ENCODE measurements at places on chromosomes 4 and X. TPM values are rescaled to one million over a fixed set of nuclear protein-coding genes. Genes with fewer than 3 reads are reported as not detected.

DNA sequence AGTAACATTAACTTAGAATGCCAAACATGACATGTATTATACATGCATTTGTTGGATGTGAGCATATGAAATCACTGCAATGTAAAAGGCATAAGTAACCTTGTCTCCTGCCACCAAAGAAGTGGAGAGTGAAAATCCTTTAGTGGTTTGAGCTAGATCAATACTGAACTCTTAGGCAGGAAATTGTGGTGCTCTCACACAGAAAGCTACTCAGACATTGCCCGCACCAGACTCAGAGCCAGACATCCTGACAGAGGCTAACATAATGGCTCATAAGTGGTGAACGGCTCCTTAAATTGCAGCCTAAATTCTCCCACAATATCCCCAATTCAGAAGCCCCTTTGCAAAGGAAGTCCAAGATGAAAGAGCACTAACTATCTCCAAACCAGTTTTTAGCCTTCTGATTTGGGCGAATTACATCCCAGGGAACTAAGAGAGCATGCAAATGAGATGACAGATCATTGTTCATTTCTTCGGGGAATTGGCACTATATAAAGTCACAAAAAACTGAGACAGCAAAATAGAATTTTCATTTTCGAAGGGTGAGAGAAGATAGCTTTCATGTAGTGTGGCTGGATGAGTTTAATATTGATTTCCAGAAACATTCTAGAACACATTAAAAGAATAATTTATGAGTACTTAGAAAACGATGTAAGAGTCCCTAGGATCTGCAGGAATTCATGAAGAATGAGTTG, 233.6 kb upstream of the RPS6KA3 start:
- DNase-seq, result peak; percentile 37
- peaks cover 8% of the 10 kb centered on the region for H3K4me1 ChIP-seq
- H3K27me3 ChIP-seq, result no peaks in the 10 kb centered on the region
- no peaks in the 10 kb centered on the region for H3K36me3 ChIP-seq

The PDE6B gene
- total RNA-seq, result 17.6 TPM

The MAGEB2 gene
- total RNA-seq, result not detected

GRCh38 chr4:57443308-57443707, 333.1 kb upstream of the IGFBP7 start:
- no peak for DNase-seq
- H3K4me3 ChIP-seq, result no peak overlapping the region
- no peaks in the 10 kb centered on the region for H3K4me1 ChIP-seq
- H3K27me3 ChIP-seq, result no peaks in the 10 kb centered on the region
- no peak overlapping the region for H3K27ac ChIP-seq

DNA sequence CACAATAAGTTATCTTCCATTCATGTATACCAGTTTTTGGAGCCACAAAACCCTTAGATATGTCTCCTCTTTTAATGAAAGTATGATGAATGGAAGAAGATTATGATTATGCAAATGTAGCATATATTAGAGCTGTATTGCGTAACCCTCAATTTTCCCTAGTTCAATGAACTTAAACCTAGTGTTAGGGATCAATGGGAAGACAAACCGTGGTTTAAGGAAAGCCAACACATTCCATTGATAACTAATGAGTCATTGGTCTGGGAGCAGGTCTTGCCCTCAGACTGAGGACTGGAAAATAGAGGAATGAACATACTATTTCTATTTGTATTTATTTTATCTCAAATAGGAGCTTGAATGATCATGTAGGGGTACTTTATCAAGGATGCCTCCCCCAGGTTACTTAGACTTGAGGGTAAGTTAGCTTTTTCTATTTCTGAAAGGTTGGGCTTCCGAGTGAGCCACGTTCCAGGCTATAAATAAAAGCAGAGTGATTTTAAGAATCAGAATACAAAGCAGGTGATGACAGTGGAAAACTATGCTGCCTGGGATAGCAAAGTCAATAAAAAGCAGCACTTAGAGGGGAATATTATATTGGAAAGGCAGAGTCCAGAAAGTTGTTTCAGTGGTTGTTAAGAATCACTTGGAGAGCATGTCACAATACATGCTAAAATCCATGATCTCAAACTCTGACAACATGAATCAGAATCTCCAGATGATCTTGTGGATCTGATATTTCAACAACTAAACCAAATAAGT, 356.0 kb downstream of the ADAM29 start:
- no peak for DNase-seq
- no peaks in the 10 kb centered on the region for H3K4me1 ChIP-seq
- H3K27me3 ChIP-seq, result no peaks in the 10 kb centered on the region
- no peaks in the 10 kb centered on the region for H3K36me3 ChIP-seq
- no peak overlapping the region for H3K4me3 ChIP-seq
- no peak overlapping the region for H3K27ac ChIP-seq

GRCh38 chr4:1542226-1542490, 135.9 kb upstream of the NKX1-1 start:
- no peaks in the 10 kb centered on the region for H3K36me3 ChIP-seq
- H3K4me3 ChIP-seq, result no peak overlapping the region
- H3K27ac ChIP-seq, result no peak overlapping the region
- DNase-seq, result no peak
- no peaks in the 10 kb centered on the region for H3K27me3 ChIP-seq

DNA sequence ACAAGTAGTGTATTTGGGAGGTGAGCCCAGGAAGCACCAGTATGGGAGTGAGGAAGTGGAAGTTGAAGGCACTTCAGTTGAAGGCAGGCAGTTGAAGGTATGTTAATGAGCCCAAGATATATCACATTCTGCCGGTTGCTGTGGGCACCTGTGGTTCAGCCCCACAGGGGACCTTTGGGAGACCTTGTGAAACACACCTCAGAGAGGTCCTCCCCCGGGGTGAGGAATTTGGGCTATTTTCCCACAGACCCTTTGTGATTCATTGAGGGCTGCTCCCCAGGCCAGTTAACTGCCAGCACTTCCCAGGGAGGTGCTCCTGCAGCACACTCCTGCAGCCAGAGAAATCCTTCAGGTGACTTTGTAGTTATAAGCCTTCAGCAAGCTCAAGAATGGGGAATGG, 45.9 kb downstream of the PTCHD1 start:
- no peak for DNase-seq
- H3K36me3 ChIP-seq, result no peaks in the 10 kb centered on the region
- no peaks in the 10 kb centered on the region for H3K27me3 ChIP-seq

DNA sequence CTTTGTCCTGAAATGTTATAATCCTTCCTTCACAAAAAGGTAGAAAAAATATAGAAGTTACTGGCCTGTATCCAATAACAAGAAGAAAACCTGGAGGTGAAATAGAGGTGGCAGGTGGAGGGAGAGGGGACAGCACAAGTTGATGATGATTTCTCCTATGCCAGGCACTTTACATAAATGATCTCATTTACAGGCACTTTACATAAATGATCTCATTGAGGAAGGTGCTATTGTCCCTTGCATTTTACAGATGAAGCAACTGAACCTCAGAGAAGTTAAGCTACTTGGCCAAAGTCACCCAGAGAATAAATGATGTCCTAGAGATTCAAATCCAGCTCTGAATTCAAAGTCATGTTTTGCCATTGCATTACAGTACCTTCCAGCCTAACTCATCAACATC, 7.1 kb upstream of the OPHN1 start:
- DNase-seq, result no peak
- peaks cover 15% of the 10 kb centered on the region for H3K4me1 ChIP-seq
- H3K36me3 ChIP-seq, result no peaks in the 10 kb centered on the region
- H3K27ac ChIP-seq, result no peak overlapping the region

DNA sequence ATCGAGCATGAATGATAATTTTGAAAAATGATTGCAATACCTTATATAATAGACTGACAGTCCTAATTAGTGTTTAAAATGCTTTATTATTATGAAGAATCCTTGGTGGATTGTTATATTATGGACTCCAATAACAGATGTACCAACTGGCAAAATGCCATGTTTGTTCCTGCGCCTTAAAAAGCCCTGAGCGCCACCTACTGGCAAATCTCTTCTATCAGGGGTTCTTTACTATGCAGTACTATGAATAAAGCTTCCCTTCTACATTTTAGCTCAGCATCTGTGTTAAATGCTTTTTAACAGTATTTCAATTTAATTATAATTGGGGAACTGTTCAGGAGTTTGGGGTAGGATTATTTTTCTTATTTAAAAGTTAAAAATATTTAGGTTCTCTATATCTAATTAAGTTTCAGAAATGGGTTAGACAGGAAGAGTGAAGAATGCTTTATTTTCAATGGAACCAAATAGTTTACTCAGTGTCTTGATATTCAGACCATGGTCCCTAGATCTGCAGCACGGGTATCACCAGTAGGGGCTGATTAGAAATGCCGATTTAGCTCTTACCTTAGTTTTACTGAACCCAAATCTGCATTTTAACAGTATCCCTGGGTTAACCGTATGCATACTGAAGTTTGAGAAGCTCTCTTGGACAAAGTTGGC, 20.0 kb downstream of the CFAP97 start:
- DNase-seq, result peak; percentile 77
- peaks cover 15% of the 10 kb centered on the region for H3K4me1 ChIP-seq
- no peak overlapping the region for H3K27ac ChIP-seq
- peaks cover 14% of the 10 kb centered on the region for H3K36me3 ChIP-seq
- H3K4me3 ChIP-seq, result no peak overlapping the region

GRCh38 chr4:83093060-83093640, 21.4 kb downstream of the PLAC8 start:
- H3K36me3 ChIP-seq, result peaks cover 70% of the 10 kb centered on the region
- no peak for DNase-seq
- no peak overlapping the region for H3K4me3 ChIP-seq
- no peaks in the 10 kb centered on the region for H3K27me3 ChIP-seq
- no peak overlapping the region for H3K27ac ChIP-seq
- H3K4me1 ChIP-seq, result peaks cover 15% of the 10 kb centered on the region

DNA sequence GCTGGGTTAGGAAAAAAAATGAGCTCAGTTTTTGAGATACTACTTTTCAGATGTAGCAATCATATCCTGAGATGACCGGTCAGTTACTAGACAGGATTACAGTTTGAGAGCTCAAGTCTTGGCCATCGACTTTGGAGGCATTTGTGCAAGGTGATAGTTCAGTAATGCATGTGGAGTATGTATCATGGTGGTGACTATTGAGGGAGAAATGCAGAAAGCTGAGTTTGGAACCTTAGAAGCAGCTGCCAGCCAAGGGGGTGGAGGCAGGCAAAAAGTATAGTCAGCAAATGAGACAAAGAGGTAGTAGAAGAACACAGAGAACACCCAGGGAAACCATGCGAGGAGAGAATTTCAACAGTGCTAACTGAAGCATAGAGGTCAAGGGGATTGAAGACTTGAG, 48.7 kb upstream of the SLC4A4 start:
- DNase-seq, result no peak
- no peaks in the 10 kb centered on the region for H3K4me1 ChIP-seq
- H3K4me3 ChIP-seq, result no peak overlapping the region
- H3K36me3 ChIP-seq, result no peaks in the 10 kb centered on the region
- H3K27me3 ChIP-seq, result no peaks in the 10 kb centered on the region
- no peak overlapping the region for H3K27ac ChIP-seq

The FAM149A gene
- total RNA-seq, result 0.58 TPM

- no peaks in the 10 kb centered on the region for H3K27me3 ChIP-seq
- no peak for DNase-seq
- no peaks in the 10 kb centered on the region for H3K36me3 ChIP-seq
These were observed 223.1 kb upstream of the SLIT2 start for GRCh38 chr4:20028645-20029044.

The UGT2B10 gene
- total RNA-seq, result not detected

The GLRA2 gene
- not detected for total RNA-seq

GRCh38 chr4:153115322-153116290, 88.6 kb upstream of the TRIM2 start:
- H3K4me3 ChIP-seq, result peak overlapping the region; percentile 37
- H3K27ac ChIP-seq, result peak overlapping the region; percentile 68
- peak; percentile 85 for DNase-seq
- peaks cover 62% of the 10 kb centered on the region for H3K4me1 ChIP-seq
- no peaks in the 10 kb centered on the region for H3K36me3 ChIP-seq

The NIPAL1 gene
- total RNA-seq, result 3.0 TPM

DNA sequence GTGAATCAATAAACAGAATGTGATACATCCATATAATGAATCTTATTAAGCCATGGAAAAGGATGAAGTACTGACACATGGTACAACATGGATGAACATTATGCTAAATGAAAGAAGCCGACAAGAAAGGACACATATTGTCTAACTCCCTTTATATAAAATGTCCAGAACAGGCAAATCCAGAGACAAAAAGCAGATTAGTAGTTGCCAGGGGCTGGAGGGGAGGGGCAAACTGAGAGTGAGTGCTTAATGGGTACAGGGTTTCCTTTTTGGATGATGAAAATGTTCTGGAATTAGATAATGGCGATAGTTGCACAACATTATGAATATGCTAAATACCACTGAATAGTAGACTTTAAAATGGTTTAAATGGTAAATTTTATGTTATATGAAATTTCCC, 17.4 kb downstream of the ADGRG4 start:
- no peaks in the 10 kb centered on the region for H3K4me1 ChIP-seq
- H3K27ac ChIP-seq, result no peak overlapping the region
- H3K27me3 ChIP-seq, result no peaks in the 10 kb centered on the region
- no peak for DNase-seq
- no peaks in the 10 kb centered on the region for H3K36me3 ChIP-seq

The ITM2A gene
- total RNA-seq, result 147 TPM

GRCh38 chr4:176902710-176903323, 110.1 kb upstream of the VEGFC start:
- H3K27me3 ChIP-seq, result no peaks in the 10 kb centered on the region
- H3K4me1 ChIP-seq, result no peaks in the 10 kb centered on the region
- H3K4me3 ChIP-seq, result no peak overlapping the region
- H3K27ac ChIP-seq, result no peak overlapping the region
- no peaks in the 10 kb centered on the region for H3K36me3 ChIP-seq

- no peak overlapping the region for H3K27ac ChIP-seq
- no peak for DNase-seq
- no peaks in the 10 kb centered on the region for H3K4me1 ChIP-seq
- peaks cover 8% of the 10 kb centered on the region for H3K36me3 ChIP-seq
These were observed 305 bp upstream of the MAB21L2 start for GRCh38 chr4:150581641-150582051.

GRCh38 chr4:33422656-33423055, 2702.5 kb downstream of the PCDH7 start:
- no peak for DNase-seq
- H3K4me1 ChIP-seq, result no peaks in the 10 kb centered on the region
- no peak overlapping the region for H3K27ac ChIP-seq
- H3K27me3 ChIP-seq, result no peaks in the 10 kb centered on the region
- no peaks in the 10 kb centered on the region for H3K36me3 ChIP-seq

GRCh38 chr4:24219209-24219608, 329.4 kb upstream of the PPARGC1A start:
- no peaks in the 10 kb centered on the region for H3K36me3 ChIP-seq
- H3K27me3 ChIP-seq, result no peaks in the 10 kb centered on the region
- no peak overlapping the region for H3K27ac ChIP-seq
- no peak overlapping the region for H3K4me3 ChIP-seq
- DNase-seq, result no peak
- H3K4me1 ChIP-seq, result no peaks in the 10 kb centered on the region

- H3K27ac ChIP-seq, result no peak overlapping the region
- no peak for DNase-seq
- H3K36me3 ChIP-seq, result no peaks in the 10 kb centered on the region
- no peak overlapping the region for H3K4me3 ChIP-seq
- no peaks in the 10 kb centered on the region for H3K27me3 ChIP-seq
- no peaks in the 10 kb centered on the region for H3K4me1 ChIP-seq
These were observed 1306.8 kb downstream of the STIM2 start for GRCh38 chr4:28167411-28167810.

Data from CD4-positive, alpha-beta memory T cell (primary cell).